B cell (primary cell): ENCODE measurements at places on chromosomes 5 and 9. TPM values are rescaled to one million over a fixed set of nuclear protein-coding genes. Genes with fewer than 3 reads are reported as not detected.

DNA sequence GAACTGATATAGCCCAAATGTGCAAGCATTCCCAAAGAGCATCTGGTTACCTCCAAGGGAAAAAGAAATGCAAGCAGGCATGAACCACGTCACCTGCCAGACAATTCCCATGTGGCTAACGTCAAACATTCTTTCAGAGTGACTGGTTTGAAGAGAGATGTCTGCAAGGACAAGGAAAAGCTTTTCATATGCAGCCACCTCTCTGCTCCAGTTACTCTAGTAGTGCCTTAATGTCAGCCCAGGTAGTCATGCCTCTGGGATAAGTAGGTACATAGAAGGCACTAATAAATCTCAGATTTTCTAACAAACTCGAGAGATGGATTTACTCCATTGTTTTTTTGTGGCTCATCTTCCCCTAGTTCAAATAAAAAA lies 96.8 kb upstream of the IFNK start:
- no peak overlapping the region for H3K4me3 ChIP-seq
- no peaks in the 10 kb centered on the region for H3K27me3 ChIP-seq

DNA sequence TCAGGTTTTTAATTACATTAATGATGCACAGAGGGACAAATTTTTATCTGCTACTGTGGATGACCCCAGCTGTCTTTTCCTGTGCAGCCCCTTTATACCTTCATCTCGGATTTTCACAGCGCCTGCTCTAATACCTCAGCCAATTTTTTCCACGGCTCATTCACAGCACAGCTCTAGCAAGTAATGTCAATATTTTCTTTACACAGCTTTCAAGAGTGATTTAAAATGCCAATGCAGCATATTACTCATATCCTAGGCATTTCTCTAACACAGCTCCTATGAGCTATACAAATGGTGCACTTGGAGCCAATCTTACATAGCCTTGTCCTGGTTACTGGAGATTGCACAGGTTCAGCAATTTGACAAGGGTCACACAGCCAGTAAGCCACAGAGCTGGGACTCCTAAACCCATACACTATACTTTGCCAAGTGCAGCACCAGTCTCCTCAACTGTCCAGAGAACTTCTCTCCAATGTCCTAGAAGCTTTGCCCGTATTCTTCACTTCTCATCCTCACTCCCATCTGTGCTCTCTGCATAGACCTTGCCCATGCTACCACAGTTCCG lies 661.8 kb downstream of the DTWD2 start:
- H3K27me3 ChIP-seq, result no peaks in the 10 kb centered on the region
- H3K4me3 ChIP-seq, result no peak overlapping the region
- DNase-seq, result no peak
- no peaks in the 10 kb centered on the region for H3K4me1 ChIP-seq
- H3K27ac ChIP-seq, result no peak overlapping the region

DNA sequence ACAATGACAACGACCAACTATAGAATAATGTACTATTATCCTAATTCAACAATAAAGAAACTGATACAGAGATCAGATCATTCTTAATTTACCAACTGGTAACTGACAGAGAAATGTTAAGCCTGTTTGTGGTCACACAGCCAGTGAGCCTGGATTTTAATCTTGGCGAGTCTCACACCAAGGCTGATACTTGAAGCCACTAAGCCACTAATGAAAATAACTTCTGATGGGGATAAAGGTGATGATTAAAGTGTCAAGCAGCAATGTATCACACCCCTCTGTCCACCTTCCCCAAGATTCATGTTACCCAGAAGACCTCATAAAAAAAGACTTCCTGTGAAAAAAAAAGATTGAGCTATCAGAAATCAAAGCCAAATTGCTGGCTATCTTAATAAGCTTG lies 350.5 kb downstream of the SPOCK1 start:
- DNase-seq, result no peak
- H3K4me1 ChIP-seq, result no peaks in the 10 kb centered on the region
- no peaks in the 10 kb centered on the region for H3K27me3 ChIP-seq
- H3K36me3 ChIP-seq, result no peaks in the 10 kb centered on the region
- no peak overlapping the region for H3K4me3 ChIP-seq

DNA sequence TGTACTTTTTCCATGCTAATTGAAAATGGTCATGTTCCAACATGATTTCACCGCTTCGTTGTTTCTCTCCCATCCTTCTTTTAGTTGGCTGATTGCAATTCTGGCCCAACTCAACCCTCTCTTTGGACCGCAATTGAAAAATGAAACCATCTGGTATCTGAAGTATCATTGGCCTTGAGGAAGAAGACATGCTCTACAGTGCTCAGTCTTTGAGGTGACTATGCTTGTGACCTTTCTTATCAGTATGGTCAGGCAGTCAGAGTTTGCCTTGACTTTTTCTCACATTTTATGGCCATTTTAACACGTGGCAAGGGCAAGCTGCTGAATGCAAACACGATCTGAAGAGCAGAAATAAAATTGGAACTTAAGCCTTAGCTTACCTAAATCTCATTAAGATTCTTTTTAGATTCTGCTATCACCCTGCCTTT lies 36.0 kb upstream of the CREBRF start:
- no peak overlapping the region for H3K27ac ChIP-seq
- no peak overlapping the region for H3K4me3 ChIP-seq
- H3K27me3 ChIP-seq, result no peaks in the 10 kb centered on the region
- DNase-seq, result no peak

DNA sequence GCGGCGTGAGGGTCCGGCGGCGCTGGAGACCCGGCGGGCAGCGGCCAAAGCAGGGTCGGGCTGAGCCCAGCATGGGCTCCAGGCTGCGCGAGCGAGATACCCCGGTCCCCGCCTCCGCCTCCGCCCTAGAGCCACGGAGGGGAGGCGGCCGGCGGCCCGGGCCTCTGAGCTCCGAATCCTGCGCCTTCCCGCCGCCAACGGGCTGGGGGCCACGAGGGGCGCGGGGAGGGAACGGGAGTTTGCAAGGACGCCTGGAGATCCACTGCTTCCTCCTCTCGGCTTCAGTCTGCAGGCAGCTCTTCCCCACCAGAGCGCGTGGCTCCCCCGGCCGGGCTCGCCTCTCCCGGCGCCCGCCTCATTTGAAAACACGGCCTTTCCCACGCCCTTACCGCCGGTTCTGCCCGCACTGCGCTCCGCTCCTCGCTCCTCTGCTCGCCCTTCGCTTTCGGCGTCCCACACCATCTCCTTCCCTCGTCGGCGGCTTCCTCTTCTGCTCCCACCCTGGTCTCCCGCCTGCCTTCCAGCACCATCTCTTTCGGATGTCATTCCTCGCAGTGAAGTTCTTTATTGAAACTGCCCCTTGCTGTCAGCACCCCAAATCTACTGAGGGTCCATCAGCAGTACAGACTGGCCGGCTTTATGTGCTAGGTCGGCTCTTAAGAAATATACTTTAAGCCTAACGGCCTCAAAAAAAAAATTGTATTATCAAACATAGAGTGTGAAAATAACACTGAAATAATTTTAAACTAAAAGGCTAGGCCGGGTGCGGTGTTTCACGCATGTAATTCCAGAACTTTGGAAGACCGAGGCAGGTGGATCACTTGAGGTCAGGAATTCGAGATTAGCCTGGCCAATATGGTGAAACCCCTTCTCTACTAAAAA lies 105.0 kb upstream of the FAM120A start:
- peak overlapping the region; percentile 12 for H3K4me3 ChIP-seq
- peak; percentile 19 for DNase-seq
- H3K27me3 ChIP-seq, result peaks cover 7% of the 10 kb centered on the region
- H3K27ac ChIP-seq, result no peak overlapping the region
- H3K36me3 ChIP-seq, result no peaks in the 10 kb centered on the region

GRCh38 chr9:110031511-110032173 lies 176.3 kb downstream of the C9orf152 start:
- H3K36me3 ChIP-seq, result no peaks in the 10 kb centered on the region
- H3K27ac ChIP-seq, result no peak overlapping the region
- H3K4me1 ChIP-seq, result peaks cover 6% of the 10 kb centered on the region
- H3K27me3 ChIP-seq, result no peaks in the 10 kb centered on the region

The RAPGEF6 gene
- total RNA-seq, result 48.7 and 56.2 TPM in 2 replicates

The PFN3 gene
- total RNA-seq, result not detected in 2 replicates

The ABO gene
- not detected in 2 replicates for total RNA-seq

The SCGB3A2 gene
- total RNA-seq, result not detected in 2 replicates
